ENCODE measurements at places on chromosomes 16 and 17. TPM values are rescaled to one million over a fixed set of nuclear protein-coding genes. Genes with fewer than 3 reads are reported as not detected.
A peak's percentile ranks its signal among the peaks of the same experiment; 100 is the strongest.

The MEIOB gene
- total RNA-seq = not detected

DNA sequence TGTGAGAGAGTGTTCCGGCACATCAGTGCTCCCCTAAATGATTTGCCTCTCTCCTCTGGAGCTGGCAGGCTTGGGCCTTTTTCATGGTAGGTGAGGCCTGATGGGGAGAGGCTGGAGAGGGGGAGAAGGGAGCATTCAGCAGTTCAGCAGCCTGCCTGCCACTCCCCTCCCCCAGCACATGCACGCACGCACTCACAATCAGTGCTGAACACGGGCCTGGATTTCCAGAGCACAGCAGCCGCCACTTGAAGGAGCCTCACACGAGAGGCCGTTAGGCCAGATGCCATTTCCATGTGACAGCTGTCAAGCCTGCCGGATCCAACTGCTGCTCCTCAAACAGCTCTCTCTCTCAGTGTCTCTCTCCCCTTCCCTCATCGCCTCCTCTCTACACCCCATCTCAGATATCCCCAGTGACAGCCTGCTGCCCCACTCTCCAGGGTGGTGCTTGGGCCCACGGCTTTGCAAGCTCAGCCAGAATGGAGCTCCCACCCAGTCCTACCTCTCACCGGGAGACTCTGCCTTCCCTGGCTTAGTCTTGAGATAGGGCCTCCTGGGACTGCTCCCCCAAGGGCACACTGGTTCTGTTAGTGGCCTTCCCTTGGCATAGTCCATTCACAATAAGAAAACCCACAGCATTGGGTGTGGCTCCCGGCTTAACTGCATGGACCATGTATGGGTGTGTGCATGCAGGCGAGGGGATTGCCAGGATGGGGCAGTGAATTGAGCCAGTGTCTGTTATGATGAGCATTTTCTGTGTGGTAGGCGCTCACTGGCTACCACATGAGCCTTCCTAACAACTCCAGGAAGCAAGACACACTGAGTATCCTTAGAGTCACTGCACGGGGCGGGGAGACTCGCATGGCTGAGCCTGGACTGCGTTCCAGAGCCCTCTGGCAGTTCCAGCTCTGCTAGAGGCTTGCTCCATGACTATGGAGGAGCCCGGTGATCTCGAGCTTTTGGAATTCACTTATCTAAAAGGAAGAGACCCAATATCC lies 226.2 kb downstream of the CCDC182 start:
- DNase-seq = peak; percentile 86
- H3K36me3 ChIP-seq = no peaks in the 10 kb centered on the region
- H3K27ac ChIP-seq = no peak overlapping the region

GRCh38 chr16:15427648-15428239 lies 6.6 kb upstream of the BMERB1 start:
- H3K27me3 ChIP-seq = no peaks in the 10 kb centered on the region
- no peaks in the 10 kb centered on the region for H3K36me3 ChIP-seq
- no peak overlapping the region for H3K27ac ChIP-seq
- no peak overlapping the region for H3K4me3 ChIP-seq

- no peaks in the 10 kb centered on the region for H3K36me3 ChIP-seq
- DNase-seq = peak; percentile 52
- H3K27ac ChIP-seq = no peak overlapping the region
- H3K4me3 ChIP-seq = no peak overlapping the region
- H3K27me3 ChIP-seq = no peaks in the 10 kb centered on the region
- peaks cover 3% of the 10 kb centered on the region for H3K4me1 ChIP-seq
Observed at GRCh38 chr17:40473573-40474365, 27.7 kb downstream of the TNS4 start.

Measured in left lung (tissue), 14 donors.